ENCODE measurements at places on chromosomes 7 and 10.

GRCh38 chr10:117134056-117134305, 4.1 kb downstream of the VAX1 start:
- no peak for DNase-seq

- no peak for DNase-seq
Measured at GRCh38 chr10:91034042-91034441, 113.2 kb upstream of the ANKRD1 start.

DNA sequence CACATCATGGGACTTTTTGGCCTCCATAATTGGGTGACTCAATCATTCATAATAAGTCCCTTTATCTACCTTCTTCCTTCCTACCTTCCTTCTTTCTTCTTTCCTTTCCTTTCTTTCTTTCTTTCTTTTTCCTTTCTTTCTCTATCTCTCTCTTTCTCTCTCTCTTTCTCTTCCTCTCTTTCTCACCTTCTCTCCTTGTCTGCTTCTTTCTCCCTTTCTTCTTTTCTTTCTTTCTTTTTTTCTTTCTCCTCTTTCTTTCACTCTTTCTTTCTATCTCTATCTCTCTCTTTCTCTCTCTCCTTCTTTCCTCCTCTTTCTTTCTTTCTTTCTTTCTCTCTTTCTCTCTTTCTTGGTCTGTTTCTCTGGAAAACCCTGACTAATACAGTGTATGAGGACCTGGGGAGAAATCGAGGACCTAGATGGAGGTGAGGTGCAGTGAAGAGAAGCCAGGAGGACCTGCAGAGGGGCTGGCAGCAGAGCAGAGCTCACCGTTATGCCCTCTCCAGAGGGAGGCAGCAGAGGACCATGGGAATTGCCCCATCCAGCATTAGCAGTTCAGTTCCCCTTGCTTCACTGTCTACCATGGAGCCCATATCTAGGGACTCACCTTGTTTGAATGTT, 52.7 kb upstream of the BTRC start:
- peak; percentile 66 for DNase-seq

DNA sequence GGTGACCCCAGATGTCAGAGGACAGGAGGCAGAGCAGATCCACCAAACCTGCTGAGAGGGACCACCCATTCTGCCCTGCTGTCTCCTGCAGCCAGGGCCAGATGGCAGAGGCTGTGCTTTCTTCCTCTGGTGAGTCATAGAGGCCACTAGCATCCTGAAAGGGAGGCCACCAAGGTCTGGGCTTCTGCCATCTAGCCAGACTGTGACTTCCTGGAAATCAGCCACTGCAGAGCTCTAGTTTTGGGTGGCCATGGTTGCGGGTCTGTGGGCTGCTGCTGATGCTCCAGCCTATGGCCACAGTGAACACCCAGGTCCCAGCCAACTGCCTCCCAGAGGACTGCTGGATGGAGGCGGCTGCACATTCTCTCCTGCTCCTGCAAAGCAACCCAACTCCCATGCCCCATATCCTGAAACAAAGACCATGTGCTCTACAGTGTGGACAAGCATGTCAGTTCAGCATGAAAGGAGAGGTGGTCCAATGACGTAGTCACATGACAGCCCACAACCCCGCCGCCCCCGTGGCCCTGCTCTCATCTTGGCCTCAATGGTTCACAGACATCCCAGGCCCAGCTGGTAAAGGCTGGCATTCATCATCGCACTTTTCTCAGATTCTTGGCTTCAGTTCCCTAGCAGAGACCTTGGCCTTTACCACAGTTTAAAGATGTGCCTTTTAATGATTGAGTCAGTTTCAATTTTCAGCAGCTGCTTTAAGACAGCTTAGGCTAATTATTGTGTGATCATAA, 73.9 kb upstream of the CXCL12 start:
- no peak for DNase-seq

DNA sequence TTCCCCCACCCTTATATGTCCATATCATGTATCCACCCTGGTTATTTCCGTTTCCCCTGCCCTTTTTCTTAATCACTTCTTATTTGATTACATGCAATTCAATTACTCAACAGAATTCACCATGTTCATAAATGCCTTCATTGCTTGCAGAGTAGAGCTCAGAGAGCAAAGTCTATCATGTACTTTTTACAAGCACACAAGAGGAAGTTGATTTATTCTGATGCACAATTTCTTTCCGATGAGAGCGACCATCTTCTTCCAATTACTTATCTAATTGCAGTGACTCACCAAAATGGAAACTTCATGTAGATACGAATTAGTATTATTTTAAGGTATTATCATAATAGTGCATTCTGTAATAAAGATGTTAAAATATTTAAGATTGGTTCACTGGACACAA, 430.5 kb upstream of the KLF6 start:
- DNase-seq, result no peak

DNA sequence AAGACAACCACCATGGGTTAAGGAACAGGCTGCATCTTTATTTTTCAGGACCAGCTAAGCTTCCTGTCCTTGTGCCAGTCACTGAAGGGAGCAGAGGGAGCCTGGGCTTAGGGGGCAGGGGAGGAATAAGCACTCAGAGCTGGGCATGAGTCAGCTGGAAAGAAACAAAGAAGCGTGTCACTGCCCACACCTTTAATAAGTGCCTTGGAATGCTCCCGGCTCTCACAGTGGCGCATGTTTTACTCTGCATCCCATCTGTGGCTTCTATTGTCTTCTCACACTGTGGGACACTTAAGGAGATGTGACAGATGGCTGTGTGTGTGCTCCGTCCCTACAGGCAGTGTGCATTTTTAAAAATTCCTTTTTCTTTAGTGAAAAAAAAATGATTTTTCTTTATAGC, 71.7 kb downstream of the MTURN start:
- DNase-seq, result peak; percentile 90

- no peak for DNase-seq
Measured at GRCh38 chr10:7572391-7572790, 94.4 kb downstream of the ITIH5 start.
